HCT116 (cell line): ENCODE measurements at places on chromosomes 12 and 14. TPM values are rescaled to one million over a fixed set of nuclear protein-coding genes. Genes with fewer than 3 reads are reported as not detected.

GRCh38 chr12:52745554-52745953 is 31.6 kb downstream of the KRT76 start:
- no peak for DNase-seq

- no peak for DNase-seq
These were observed 137.3 kb downstream of the CACNA1C start for GRCh38 chr12:2190085-2190484.

GRCh38 chr12:38515912-38516311 is 199.3 kb downstream of the ALG10B start:
- DNase-seq = no peak

DNA sequence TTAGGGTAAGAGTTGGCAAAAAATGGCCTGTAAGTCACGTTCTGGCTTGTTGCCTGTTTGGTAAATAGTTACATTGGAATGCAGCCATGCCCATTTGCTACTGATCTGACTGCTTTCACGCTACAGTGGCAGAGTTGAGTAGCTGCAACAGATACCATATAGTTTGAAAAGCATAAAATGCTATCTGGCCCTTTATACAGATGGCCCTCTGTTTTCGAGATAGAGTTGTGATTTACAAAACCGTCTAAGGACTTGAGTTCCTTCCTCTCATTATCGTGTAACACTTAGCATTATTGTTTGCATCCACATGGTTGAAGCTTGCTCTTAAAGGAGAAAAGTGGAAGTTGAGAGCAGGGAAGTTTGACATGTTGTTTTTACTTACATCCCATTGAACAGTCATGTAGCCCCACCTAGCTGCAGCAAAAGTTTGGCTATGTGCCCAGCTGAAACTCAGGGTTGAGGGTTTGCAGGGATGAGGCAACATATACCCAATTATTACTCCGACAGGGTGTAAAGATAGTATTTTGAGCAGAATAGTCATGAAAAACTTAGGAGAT is 11.3 kb upstream of the SCFD1 start:
- peak; percentile 36 for DNase-seq

The POTEM gene
- not detected for total RNA-seq

The EIF4B gene
- total RNA-seq = 809 TPM

The ALDH1L2 gene
- 1.5 TPM for total RNA-seq

The USP44 gene
- 0.17 TPM for total RNA-seq
